ENCODE measurements at places on chromosomes 3 and 15. TPM values are rescaled to one million over a fixed set of nuclear protein-coding genes. Genes with fewer than 3 reads are reported as not detected.

The MYO5C gene
- not detected for total RNA-seq

The RPL14 gene
- total RNA-seq, result 376 TPM

The UCN2 gene
- 1.6 TPM for total RNA-seq

The TOPAZ1 gene
- not detected for total RNA-seq

The LMCD1 gene
- 81.0 TPM for total RNA-seq

The PROS1 gene
- total RNA-seq, result 212 TPM

The ACAN gene
- 0.36 TPM for total RNA-seq

The PPM1L gene
- total RNA-seq, result 0.72 TPM

The OIP5 gene
- 1.1 TPM for total RNA-seq

The IQCH gene
- 2.3 TPM for total RNA-seq

The PATL2 gene
- not detected for total RNA-seq

The COL6A5 gene
- not detected for total RNA-seq

The MORC1 gene
- not detected for total RNA-seq

The MESP2 gene
- not detected for total RNA-seq

The ERC2 gene
- total RNA-seq, result not detected

The DPH6 gene
- total RNA-seq, result 14.6 TPM

The APBA2 gene
- total RNA-seq, result 11.0 TPM

The RPL22L1 gene
- total RNA-seq, result 193 TPM

The TIMP4 gene
- 17.1 TPM for total RNA-seq

The STAG1 gene
- total RNA-seq, result 22.7 TPM

The SENP8 gene
- total RNA-seq, result 1.5 TPM

The C2CD4B gene
- 3.4 TPM for total RNA-seq

The CD200R1 gene
- not detected for total RNA-seq

The IL17RD gene
- 1.3 TPM for total RNA-seq

The C3orf33 gene
- 1.8 TPM for total RNA-seq

The CCDC39 gene
- total RNA-seq, result not detected

The STAB1 gene
- total RNA-seq, result 7.1 TPM

The NOP10 gene
- total RNA-seq, result 227 TPM

The ZMAT3 gene
- total RNA-seq, result 29.0 TPM

The ABHD6 gene
- 5.5 TPM for total RNA-seq

The SMAD6 gene
- 48.9 TPM for total RNA-seq

The GP5 gene
- total RNA-seq, result under 0.01 TPM

The PLSCR1 gene
- 257 TPM for total RNA-seq

The STRIT1 gene
- total RNA-seq, result not detected

The TYRO3 gene
- 8.8 TPM for total RNA-seq

The STX19 gene
- total RNA-seq, result not detected

The PRSS50 gene
- total RNA-seq, result not detected

The GMNC gene
- 0.18 TPM for total RNA-seq

The ACKR4 gene
- total RNA-seq, result 1.5 TPM

The LDHAL6B gene
- total RNA-seq, result not detected

The GOLGA6B gene
- total RNA-seq, result not detected

The SKOR1 gene
- total RNA-seq, result not detected

The DNAH1 gene
- 2.9 TPM for total RNA-seq

The GAP43 gene
- total RNA-seq, result not detected

The AQP9 gene
- total RNA-seq, result not detected

The TFRC gene
- total RNA-seq, result 133 TPM

The RLBP1 gene
- not detected for total RNA-seq

The GOLGA6C gene
- not detected for total RNA-seq

The CHRNA7 gene
- 0.54 TPM for total RNA-seq

The UROC1 gene
- total RNA-seq, result not detected

The SEC22C gene
- 75.6 TPM for total RNA-seq

The WWTR1 gene
- 44.2 TPM for total RNA-seq

The JMJD7 gene
- total RNA-seq, result 1.3 TPM

The SPTBN5 gene
- 0.16 TPM for total RNA-seq

Data from cardiac atrium fibroblast (primary cell).